ENCODE measurements at places on chromosomes 5 and 9. TPM values are rescaled to one million over a fixed set of nuclear protein-coding genes. Genes with fewer than 3 reads are reported as not detected.

PCDHA12 gene
- not detected for total RNA-seq

TRIM23 gene
- 6.0 TPM for total RNA-seq

FAM163B gene
- total RNA-seq = not detected

PLPP7 gene
- 0.14 TPM for total RNA-seq

SOHLH1 gene
- not detected for total RNA-seq

TUSC1 gene
- total RNA-seq = 0.79 TPM

SRD5A1 gene
- 11.1 TPM for total RNA-seq

SPATA6L gene
- 0.21 TPM for total RNA-seq

EQTN gene
- total RNA-seq = not detected

PRR7 gene
- 13.0 TPM for total RNA-seq

AGXT2 gene
- not detected for total RNA-seq

SEC61B gene
- 81.0 TPM for total RNA-seq

SPATA9 gene
- total RNA-seq = not detected

TENT4A gene
- total RNA-seq = 29.2 TPM

TNFSF8 gene
- 48.2 TPM for total RNA-seq

STPG3 gene
- not detected for total RNA-seq

TNFSF15 gene
- 0.50 TPM for total RNA-seq

AMBP gene
- total RNA-seq = not detected

MARCOL gene
- total RNA-seq = not detected

FST gene
- 0.54 TPM for total RNA-seq

SHOC1 gene
- total RNA-seq = not detected

SUSD3 gene
- 51.4 TPM for total RNA-seq

SLC38A9 gene
- total RNA-seq = 16.2 TPM

PMPCA gene
- 88.0 TPM for total RNA-seq

FAM193B gene
- total RNA-seq = 63.6 TPM

SLC34A3 gene
- not detected for total RNA-seq

AHRR gene
- total RNA-seq = 15.1 TPM

C5orf58 gene
- not detected for total RNA-seq

FOXD4L5 gene
- 0.07 TPM for total RNA-seq

IL3 gene
- 10.8 TPM for total RNA-seq

ADAMTSL1 gene
- not detected for total RNA-seq

ZNF367 gene
- total RNA-seq = 24.2 TPM

RAB3C gene
- total RNA-seq = not detected

FCN2 gene
- not detected for total RNA-seq

GMCL2 gene
- total RNA-seq = not detected

SIMC1 gene
- total RNA-seq = 27.6 TPM

SPINK9 gene
- not detected for total RNA-seq

TMEM215 gene
- total RNA-seq = not detected

Data from activated CD4-positive, alpha-beta T cell treated with anti-CD3 and anti-CD28 coated beads for 36 hours (primary cell).